ENCODE measurements at places on chromosomes 4 and X.
A peak's percentile ranks its signal among the peaks of the same experiment; 100 is the strongest.

GRCh38 chr4:28228561-28229491, 1368.2 kb downstream of the STIM2 start:
- DNase-seq = peak; percentile 85

DNA sequence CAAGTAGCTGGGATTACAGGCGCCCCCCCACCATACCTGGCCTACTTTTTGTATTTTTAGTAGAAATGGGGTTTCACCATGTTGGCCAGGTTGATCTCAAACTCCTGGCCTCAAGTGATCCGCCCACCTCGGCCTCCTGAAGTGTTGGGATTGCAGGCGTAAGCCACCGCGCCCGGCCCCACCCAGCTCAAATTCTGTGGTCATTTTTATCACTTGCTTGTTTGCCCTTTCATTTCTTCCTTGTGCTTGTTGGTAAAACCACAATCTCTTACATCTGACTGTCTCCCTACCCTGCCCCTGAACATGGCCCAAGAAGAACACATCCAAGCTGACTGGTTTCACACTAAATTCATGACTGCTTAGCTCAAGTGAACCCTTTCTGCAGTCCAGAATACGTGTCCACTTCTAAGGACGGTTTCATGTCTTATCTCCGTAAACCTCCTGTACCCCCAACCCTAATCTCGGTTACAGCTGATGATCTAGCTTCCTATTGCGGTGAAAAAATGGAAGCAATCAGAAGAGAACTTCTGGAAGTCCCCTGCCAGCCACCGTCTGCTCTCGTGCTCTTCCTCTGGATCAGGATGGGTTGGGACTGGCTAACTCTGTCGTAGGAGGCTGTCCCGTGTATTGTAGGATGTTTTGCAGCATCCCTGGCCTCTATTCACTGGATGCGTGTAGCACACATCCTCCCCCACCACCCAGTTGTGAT, 5.4 kb upstream of the RS1 start:
- DNase-seq = no peak

DNA sequence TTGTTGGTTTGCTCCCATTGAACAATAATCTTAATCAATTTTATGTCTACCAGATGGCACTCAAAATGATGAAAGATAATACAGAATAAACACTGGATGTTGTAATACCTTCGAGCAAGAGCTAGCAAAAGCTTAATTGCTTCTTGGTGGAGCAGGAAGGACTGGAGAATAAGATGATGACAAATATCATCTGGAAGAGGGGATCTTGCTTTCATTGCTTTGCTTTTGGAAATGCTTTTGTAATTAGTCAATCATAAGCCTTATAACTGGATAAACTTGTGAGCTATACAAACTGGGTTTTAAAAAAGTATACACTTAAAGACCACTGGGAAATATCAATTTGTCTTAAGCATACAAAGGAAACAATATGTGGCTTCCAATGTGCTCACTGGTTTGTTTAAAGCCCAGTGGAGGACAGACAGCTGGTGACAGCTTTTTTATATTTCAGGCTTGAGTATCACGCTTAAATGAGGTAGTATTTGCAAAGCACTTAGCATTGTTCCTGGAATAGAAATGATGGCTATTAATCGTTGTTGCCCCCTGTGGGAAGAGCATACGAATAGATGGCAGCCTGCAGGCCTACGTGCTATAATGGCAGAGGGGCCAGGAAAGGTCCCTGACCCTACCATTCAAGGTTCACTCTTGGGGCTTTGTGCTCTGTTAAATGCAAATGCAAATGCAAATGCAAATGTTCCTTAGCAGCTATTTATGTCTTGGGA, 61.2 kb downstream of the TMEM150C start:
- DNase-seq = peak; percentile 64

DNA sequence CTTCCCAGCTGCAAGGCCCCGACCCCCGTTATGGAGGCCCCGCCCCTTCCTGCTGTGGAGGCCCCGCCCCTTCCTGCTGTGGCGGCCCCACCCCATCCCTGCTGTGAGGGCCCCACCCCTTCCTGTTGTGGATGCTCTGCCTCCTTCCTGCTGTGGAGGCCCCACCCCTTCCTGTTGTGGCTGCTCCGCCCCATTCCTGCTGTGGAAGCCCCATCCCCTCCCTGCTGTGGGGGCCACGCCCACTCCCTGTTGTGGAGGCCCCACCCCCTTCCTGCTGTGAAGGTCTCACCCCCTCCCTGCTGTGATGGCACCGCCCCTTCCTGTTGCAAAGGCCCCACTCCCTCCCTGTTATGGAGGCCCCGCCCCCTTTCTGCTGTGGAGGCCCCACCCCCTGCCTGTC, 104.9 kb upstream of the PSAPL1 start:
- peak; percentile 32 for DNase-seq
